CD4-positive, alpha-beta T cell treated with Interleukin-4 for 4 hours (primary cell): ENCODE measurements at places on chromosomes 6 and 20.

DNA sequence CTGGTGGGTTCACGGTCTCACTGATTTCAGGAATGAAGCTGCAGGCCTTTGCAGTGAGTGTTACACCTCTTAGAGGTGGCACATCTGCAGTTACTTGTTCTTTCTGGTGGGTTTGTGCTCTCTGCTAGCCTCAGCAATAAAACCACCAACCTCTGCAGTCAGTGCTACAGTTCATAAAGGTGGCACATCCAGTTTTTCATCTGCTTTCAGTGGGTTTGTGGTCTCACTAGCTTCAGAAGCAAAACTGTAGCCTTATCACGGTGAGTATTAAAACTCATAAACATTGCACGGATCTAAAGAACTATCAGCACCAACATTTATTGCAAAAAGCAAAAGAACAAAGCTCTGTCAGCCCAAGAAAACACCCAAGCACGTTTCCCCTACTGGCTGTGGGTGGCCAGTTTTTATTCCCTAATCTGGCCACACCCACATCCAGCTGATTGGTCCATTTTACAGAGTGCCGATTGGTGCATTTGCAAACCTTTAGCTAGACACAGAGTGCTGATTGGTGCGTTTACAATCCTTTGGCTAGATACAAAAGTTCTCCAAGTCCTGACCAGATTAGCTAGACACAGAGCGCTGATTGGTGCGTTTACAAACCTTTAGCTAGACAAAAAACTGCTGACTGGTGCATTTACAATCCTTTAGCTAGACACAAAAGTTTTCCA lies 3.4 kb upstream of the TMEM14C start:
- DNase-seq: peak; percentile 40

- DNase-seq: no peak
Measured at GRCh38 chr6:115456848-115457247, 603.8 kb downstream of the FRK start.

- DNase-seq: no peak
Measured at GRCh38 chr20:6123649-6124014, 802 bp upstream of the FERMT1 start.

DNA sequence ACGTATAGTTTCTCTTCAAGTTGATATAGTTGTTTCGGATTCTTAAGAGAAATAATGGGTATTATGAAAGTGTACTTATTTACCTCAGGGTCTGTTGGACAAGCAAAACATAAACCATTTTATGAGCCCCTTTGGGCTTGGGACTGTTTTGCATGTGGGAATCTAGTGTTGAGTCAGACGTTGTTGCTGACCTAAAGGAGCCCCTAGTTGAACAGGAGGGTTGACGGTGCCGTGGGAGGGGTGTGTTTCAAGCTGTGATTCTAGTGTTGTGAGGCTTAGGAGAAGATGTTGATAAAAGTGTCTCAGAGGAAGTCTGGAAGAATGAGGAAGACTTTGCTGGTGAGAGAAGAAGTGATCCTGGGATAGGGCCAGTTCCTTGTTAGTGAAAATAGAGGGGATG lies 140.0 kb downstream of the ARID1B start:
- no peak for DNase-seq

GRCh38 chr6:122678841-122679240 lies 68.6 kb downstream of the PKIB start:
- DNase-seq: no peak

- DNase-seq: no peak
Measured at GRCh38 chr20:831251-831650, 2.3 kb upstream of the FAM110A start.

GRCh38 chr20:17866234-17867001 lies 102.2 kb downstream of the SNX5 start:
- DNase-seq: no peak

- no peak for DNase-seq
Measured at GRCh38 chr6:66735106-66735890, 1028.3 kb upstream of the EYS start.

DNA sequence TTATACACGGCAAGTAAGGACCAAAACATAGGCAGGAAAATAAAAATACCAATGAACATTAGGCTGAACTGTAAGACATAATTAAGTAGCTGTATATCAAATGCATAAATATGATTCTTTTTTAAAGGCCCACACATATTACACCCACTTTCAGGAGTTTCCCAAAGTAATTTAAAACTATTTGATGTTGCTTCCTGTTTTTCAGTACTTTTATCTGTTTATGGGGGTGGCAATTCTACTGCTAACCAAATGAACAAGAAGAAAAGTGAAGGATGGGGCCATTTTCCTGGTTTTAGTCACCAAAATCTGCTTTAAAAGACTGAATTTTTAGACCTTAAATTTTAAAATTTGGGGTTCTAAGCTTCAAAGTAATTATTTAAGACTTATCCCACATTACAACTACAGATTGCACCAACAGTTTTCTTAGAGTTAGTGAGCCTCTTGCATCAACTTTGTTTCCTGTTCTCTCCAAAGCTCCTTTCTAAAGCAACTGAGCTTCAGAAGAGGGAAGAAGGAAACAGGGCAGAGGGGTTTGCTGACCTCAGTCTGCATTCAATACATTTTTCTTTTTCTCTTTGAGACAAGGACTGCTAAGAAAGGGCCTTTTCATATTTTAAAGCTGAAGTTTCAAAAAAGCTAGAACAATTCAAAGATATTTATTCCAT lies 191.0 kb downstream of the BACH2 start:
- DNase-seq: no peak

DNA sequence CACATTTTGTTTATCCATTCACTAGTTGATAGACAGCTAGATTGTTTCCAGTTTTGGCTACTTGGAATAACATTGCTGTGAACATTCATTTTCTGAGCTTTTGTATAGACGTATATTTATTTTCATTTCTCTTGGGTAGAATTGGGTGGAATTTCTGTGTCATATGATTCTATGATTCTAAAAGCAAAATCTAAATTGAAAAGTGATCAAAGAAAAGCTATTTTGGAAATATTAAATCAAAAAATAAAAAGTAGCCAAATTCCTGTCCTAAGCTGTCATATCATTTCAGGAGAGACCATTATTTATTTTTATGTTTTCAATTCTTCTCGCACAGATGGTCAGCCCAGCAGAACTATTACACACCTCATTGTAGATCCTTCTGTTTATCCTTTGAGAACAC lies 229.2 kb downstream of the COL12A1 start:
- DNase-seq: no peak

- no peak for DNase-seq
Measured at GRCh38 chr6:98909236-98909635, 38.5 kb downstream of the FBXL4 start.

DNA sequence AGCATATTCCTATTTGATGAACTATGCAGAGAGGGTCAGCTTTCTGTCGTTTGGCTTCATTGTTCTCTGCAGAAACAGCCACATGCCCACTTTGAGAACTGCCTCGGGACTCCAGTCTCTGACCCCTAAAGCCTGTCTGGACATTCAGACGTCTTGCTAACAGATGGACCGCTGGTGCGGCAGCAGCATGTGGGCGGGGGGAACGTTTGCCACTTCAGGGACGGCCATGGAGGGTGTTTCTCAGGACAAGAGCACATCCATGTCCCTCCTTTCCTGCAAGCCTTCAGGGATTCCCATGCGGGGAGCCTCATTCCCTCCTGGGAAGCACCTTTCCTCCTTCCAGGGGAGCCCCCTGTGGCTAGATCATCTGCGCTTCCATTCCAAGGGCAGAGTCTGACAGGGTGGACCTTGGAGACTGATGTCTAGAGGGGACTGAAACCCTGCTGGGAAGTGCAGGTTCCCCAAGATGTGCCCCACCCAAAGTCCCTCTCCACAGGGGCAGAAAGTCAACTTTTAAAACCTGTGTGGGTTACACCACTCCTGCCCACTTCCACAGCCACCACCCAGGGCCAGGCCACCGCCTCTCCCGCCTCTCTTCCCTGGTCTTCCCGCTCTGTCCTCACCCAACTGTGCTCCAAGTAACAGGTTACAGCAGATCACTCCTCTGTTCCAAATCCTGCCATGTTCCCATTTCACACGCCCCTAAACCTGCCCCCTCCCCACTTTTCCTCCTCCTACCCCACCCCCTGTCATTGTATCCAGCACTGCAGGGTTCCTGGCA lies 94.8 kb upstream of the PMEPA1 start:
- DNase-seq: no peak

- DNase-seq: no peak
Measured at GRCh38 chr6:44004136-44004535, 123.1 kb downstream of the MRPL14 start.

- no peak for DNase-seq
Measured at GRCh38 chr6:143163621-143164020, 102.9 kb downstream of the AIG1 start.

GRCh38 chr6:16544006-16544405 lies 217.3 kb downstream of the ATXN1 start:
- no peak for DNase-seq

DNA sequence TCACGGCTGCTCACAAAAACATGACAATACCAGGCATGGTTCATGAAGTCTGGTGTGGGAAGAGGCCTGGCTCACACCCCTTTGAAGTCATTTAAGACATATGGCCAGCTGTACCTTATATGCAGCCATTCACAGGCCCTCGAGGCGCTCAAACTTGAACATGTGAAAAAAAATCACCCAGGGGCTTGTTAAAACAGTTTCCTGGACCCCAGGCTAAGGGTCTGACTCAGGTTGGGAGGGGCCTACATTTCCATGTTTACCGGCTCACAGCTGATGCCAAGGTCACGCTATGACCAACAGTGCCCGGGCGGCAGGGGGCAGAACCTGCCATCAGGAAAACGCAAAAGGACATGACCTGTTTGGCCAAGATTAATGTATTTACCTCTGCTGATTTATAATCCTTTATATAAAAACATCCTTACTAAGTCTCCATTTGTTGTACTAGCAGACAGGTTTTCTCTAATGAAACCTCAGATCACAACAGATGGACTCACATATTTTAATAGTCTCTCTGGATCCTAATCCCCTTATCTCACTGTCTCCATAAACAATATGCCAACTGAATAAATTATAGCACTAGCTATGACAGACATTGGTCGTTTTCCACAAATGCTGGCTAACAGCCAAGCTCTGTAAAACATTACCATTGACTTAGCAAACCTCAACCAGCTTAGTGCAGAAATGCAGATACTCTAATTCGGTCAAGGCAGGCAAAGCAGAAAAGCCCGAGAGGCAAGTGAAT lies 19.9 kb downstream of the EZR start:
- no peak for DNase-seq

GRCh38 chr6:37783856-37784584 lies 35.5 kb upstream of the ZFAND3 start:
- no peak for DNase-seq

DNA sequence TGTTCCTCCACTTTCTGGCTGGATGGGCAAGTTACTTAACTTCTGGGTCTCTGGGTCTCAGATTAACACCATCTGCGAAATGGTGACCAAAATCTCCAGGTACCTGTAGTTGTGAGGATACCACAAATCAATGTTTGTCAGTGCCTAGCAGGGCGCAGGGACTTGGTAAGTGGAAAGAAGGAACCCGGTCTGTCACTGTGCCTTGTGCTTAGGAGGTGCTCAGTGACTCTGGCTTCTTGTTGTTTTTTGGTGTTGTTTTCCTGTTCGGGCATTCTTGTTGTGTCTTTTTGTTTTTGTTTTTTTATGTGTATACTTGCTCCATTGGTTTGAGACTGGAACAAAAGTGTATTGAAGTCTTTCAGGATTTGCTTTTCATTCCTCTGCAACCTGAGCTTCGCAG lies 17.8 kb downstream of the TM9SF4 start:
- no peak for DNase-seq

DNA sequence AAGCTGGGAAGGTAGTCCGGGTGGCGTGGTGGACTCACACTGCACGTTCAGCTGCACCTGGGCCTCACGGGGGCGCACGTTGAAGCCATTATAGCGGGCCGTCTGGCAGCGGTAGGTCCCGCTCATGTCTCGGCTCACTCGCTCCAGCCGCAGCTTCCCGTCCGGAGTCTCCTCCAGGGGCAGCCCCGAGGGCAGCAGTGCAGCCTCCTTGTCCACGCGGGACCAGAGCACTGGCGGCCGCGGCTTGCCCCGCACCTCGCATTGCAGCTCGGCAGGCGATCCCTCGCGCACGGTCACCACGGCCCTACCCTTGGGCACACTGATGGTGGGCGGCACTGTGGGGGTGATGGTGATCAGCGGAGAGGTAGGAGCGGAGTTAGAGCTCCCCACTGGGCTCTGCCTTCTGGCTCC lies 47.6 kb downstream of the MDGA1 start:
- DNase-seq: no peak

GRCh38 chr6:87340230-87340629 lies 4.4 kb upstream of the C6orf163 start:
- no peak for DNase-seq

DNA sequence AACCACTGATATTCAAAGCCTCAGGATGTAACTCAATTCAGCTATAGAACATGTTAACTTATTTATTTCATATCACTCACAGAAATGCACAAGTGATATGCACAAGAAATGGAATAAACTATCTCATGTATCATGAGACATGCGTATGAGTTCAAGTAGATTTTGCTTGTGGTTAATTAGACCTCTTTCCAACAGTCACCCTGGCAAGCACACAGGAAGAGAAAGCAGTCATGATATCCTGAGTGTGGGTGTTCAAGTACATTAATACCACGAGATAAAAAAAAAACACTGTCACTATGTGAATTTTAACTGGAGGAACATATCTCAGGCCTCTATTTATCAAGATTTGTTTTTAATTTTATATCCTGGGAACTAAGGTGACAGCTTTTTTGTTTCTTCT lies 64.2 kb downstream of the LAMP5 start:
- DNase-seq: no peak
